ENCODE measurements at places on chromosomes 6 and 20. TPM values are rescaled to one million over a fixed set of nuclear protein-coding genes. Genes with fewer than 3 reads are reported as not detected.
A peak's percentile ranks its signal among the peaks of the same experiment; 100 is the strongest.

DNA sequence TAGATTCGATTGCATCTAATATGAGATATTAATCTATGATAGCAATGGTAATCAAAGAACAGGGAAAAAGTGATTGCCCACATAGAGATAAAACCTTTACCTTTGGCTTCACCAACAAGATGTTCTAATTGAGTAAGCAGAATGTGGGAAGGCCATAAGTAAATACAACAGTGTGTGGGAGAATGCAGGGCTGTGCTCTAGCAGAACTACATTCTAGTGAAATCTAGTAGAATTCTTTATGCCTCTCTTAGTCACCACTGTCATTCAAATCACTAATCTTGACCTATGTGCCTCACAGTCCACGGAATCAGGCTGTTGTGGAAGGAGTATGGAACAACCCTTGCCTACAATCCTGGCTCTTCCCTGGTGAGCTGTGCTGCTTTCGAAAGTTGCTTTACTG, 30.4 kb upstream of the MCM9 start:
- no peak for DNase-seq
- no peak overlapping the region for H3K4me3 ChIP-seq
- H3K4me1 ChIP-seq: peaks cover 10% of the 10 kb centered on the region
- H3K36me3 ChIP-seq: no peaks in the 10 kb centered on the region

GRCh38 chr6:39188571-39188970, 40.7 kb downstream of the KCNK5 start:
- H3K36me3 ChIP-seq: peaks cover 10% of the 10 kb centered on the region
- DNase-seq: no peak
- H3K4me1 ChIP-seq: peaks cover 3% of the 10 kb centered on the region
- no peaks in the 10 kb centered on the region for H3K27me3 ChIP-seq

DNA sequence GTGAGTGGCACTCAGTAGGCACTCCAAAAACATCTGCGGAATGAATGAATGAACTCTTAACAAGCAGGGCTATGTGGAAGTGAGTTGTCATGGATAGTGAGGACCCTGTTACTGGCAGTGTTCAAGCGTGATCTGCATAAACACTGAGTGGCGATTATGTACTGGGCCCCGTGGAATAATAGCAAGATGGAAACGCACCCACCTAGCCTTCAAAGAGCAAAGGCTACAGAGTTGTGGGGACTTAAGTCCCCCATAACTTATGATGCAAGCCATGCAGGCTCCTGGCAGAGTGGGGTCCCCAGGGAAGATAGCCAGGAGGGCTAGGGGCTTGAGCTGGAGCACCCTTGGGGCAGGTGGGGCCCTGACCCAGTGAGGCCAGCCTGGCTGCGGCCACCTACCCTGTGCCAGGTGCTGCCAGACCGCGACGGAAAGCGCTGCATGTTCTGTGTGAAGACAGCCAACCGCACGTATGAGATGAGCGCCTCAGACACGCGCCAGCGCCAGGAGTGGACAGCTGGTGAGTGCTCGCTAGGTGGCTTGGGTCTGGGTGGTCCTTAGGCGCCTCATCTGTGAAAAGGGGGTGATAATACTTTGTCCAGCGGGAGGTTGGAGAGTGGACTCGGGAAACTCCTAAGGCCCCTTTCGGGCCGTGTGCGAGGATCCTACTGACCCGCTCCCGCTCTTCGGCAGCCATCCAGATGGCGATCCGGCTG, 20.0 kb downstream of the DEF6 start:
- H3K36me3 ChIP-seq: peaks cover 11% of the 10 kb centered on the region
- no peaks in the 10 kb centered on the region for H3K4me1 ChIP-seq
- H3K27me3 ChIP-seq: no peaks in the 10 kb centered on the region
- H3K27ac ChIP-seq: no peak overlapping the region

- peaks cover 25% of the 10 kb centered on the region for H3K27me3 ChIP-seq
- peak; percentile 43 for DNase-seq
- no peak overlapping the region for H3K4me3 ChIP-seq
- H3K4me1 ChIP-seq: 0 out of 2 replicates have a peak, but pooled peaks cover 4% of the 10 kb centered on the region
Measured at GRCh38 chr6:122869437-122870024, 80.5 kb downstream of the SMPDL3A start.

DNA sequence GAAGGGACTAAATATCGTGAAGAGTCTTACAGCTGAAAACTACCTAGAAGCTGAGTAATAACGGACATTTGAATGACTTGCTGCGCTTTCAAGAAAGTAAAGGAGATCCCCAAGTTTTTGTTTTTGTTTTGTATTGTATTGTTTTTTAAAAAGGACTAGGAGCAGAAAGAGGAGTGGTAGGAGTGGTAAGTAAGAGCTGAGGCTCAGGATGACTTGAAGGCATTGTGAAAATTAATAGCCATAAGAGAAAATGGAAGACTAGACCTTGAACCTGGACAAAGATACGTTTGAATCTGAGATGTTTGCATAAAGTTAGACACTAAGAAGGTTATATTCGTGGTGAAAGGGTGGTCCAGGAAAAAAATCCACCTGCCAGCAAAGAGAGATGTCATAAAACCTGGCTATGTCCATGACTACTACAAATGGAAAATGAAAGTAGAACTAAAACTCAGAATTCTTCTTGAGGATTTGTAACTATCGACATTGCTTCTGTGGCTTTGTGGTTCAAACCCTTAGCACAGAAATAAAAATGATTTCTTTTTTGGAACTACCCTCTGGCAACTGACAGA, 824.8 kb upstream of the FLRT3 start:
- H3K36me3 ChIP-seq: no peaks in the 10 kb centered on the region
- H3K27ac ChIP-seq: no peak overlapping the region
- no peaks in the 10 kb centered on the region for H3K27me3 ChIP-seq

DNA sequence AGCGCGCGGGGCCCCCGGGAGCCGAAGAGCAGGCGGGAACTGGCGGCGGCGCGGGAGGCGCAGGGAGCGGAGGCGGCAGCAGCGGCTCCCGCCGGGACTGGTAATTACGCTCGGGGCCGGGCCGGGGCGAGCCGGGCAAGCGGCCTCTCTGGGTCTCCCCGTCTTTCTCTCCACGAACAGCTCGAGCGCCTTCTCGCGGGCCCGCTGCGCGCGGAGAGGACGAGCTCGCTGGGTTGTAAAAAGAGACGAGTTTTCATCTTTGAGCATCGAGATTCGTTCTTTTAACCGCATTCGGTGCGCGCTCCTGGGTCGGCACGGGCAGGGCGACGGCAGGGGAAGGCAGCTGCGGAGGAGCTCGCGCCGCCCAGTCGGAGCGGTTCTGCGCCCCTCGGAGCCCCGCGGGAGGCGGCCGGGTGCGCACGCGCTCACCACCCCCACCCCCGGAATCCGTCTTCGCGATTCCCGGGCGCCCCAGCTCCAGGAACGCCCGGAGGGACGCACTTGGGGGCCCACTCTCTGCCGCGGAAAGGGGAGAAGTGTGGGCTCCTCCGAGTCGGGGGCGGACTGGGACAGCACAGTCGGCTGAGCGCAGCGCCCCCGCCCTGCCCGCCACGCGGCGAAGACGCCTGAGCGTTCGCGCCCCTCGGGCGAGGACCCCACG, 38.0 kb downstream of the YTHDF1 start:
- no peaks in the 10 kb centered on the region for H3K27me3 ChIP-seq
- H3K27ac ChIP-seq: no peak overlapping the region
- H3K4me1 ChIP-seq: peaks cover 2% of the 10 kb centered on the region
- no peak for DNase-seq
- H3K4me3 ChIP-seq: no peak overlapping the region
- no peaks in the 10 kb centered on the region for H3K36me3 ChIP-seq

DNA sequence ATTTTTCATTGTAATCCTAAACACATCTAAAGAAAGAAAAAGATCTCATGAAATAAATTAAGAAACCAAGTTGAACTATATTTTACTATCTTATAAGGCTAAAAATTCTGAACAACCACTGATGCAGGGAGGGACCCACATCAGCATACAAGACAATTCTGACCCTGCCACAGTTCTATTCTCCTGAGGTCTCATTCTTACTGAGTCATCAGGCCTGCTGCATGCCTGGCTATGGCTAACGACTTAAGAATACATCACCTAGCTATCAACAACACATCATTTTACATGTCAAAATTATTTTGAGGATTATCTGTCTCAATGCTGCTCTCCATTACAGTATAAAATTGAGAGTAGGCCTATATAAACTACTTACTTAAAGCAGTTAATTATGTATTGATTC, 52.9 kb downstream of the FBXL4 start:
- H3K27ac ChIP-seq: no peak overlapping the region
- H3K36me3 ChIP-seq: no peaks in the 10 kb centered on the region
- no peak for DNase-seq
- no peaks in the 10 kb centered on the region for H3K4me1 ChIP-seq

The SLC22A7 gene
- total RNA-seq: not detected

The SYCP2L gene
- total RNA-seq: 4.9 TPM

The RBM24 gene
- 3.3 TPM for total RNA-seq

Data from HCT116 (cell line).